ENCODE measurements at places on chromosomes 5 and 9. TPM values are rescaled to one million over a fixed set of nuclear protein-coding genes. Genes with fewer than 3 reads are reported as not detected.

DNA sequence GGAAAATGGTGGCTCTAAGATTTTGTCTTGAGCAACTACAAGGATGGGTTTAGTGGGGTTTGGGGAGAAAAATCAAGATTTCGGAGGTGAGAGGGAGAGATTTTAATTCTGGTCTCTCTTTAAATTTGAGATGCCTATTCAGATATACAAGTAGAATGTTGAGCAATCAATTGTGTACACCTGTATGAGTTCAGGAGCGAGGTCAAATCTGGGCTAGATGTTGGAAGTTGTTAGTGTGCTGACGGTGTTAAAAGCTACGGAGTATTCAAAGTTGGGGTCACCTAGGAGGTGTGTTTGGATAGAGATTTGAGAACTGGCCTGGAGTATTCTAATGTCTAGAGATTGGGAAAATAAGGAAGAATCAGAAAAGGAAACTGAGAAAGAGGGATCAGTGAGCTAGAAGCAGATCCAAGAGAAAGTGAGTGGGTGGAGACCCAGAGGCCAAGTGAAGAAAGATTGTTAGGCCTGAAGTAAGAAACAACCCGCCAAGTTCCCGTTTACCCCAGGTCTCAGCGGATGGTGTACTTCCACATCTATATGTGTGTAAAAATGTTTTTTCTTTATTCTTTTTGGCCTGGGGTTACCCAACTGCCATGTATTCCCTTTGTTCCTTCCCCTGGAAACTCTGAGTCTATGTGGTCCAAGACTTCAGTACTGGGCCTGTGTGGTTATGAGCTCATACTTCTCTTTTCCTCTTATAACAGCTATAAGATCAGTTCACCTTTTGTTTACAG lies 11.9 kb upstream of the ARHGAP26 start:
- DNase-seq, result no peak

DNA sequence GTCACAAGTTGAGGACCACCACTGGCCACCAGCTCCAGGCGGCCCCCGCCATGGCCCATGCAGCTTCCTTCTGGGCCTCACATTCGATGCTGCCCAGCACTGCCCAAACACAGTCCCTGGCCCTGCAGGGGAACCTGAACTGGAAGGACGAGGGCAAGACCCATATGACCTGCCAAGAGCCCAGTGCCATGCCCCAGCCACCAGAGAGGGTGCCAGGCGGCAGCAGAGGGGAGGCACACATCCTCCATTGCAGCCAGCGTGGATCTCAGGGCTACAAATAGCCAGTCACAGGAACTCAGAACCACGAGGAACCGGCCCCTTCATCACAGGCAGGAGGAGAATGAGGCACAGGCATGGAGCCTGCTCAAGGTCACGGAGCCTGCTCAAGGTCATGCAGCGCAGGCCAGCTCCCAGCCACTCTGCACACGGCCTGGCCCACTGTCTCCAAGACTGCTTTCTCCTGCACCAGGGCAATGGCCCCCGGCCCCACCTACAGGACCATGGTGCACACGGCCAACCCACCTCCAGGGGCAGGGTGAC lies 69.6 kb downstream of the SEMA4D start:
- DNase-seq, result no peak

DNA sequence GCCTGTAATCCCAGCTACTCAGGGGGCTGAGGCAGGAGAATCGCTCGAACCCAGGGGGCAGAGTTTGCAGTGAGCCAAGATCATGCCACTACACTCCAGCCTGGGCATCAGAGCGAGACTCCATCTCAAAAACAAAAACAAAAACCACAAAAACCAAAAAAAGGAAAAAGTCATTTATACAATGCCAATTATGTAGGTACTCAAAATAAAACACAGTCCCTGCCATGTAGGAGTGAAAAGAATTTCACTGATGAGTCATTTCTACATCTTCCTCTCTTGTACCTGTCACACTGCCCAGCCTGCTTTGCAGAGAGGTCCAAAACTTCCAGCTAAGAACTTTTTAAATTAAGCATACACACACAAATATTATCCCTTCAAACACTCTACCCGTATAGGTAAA lies 215.8 kb downstream of the EPB41L4A start:
- no peak for DNase-seq

GRCh38 chr5:177146891-177147638 lies 13.5 kb downstream of the NSD1 start:
- DNase-seq, result no peak

- DNase-seq, result no peak
Measured at GRCh38 chr9:227860-228259, 13.2 kb downstream of the DOCK8 start.

DNA sequence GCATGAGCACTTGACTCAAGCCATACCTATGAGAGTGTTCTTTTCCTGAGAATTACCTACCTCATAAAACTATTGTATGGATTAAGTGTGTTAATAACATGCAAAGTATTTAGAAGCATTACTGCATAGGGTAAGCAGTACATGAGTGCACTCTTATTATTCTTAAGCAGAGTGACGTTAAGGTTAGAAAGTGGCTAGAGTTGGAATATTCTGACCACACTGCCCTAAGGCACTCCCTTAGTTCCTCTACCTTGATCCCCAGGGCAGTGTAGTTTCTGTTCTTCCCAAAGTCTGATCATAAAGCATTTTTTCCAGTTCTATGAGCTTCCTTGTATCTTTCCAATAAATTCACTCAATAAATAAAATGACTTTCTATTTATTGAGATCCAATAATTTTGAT lies 189.2 kb downstream of the PCSK1 start:
- DNase-seq, result no peak

- no peak for DNase-seq
Measured at GRCh38 chr5:156376751-156377150, 49.8 kb downstream of the SGCD start.

- DNase-seq, result no peak
Measured at GRCh38 chr5:135140446-135141204, 106.6 kb upstream of the PITX1 start.

GRCh38 chr9:995781-996180 lies 19.3 kb downstream of the DMRT3 start:
- no peak for DNase-seq

- no peak for DNase-seq
Measured at GRCh38 chr9:86488794-86489193, 134.6 kb upstream of the TUT7 start.

ANKRD31 gene
- not detected for total RNA-seq

CTXN3 gene
- total RNA-seq, result not detected

DNLZ gene
- total RNA-seq, result 13.8 TPM

TRAF2 gene
- total RNA-seq, result 7.4 TPM

CACFD1 gene
- total RNA-seq, result 30.0 TPM

STPG3 gene
- total RNA-seq, result not detected

SPATA31D4 gene
- not detected for total RNA-seq

HAPLN1 gene
- not detected for total RNA-seq
